Stimulated activated CD8-positive, alpha-beta memory T cell treated with anti-CD3 and anti-CD28 coated beads, Interleukin-7, amount 100 ng/mL, for 24 hours (primary cell): ENCODE measurements at places on chromosomes 2 and 18.

GRCh38 chr18:3391704-3392466 is 58.1 kb upstream of the TGIF1 start:
- no peak for DNase-seq

GRCh38 chr2:201707753-201708152 is 9.3 kb upstream of the MPP4 start:
- no peak for DNase-seq

GRCh38 chr18:59940068-59940467 is 40.3 kb downstream of the PMAIP1 start:
- no peak for DNase-seq

DNA sequence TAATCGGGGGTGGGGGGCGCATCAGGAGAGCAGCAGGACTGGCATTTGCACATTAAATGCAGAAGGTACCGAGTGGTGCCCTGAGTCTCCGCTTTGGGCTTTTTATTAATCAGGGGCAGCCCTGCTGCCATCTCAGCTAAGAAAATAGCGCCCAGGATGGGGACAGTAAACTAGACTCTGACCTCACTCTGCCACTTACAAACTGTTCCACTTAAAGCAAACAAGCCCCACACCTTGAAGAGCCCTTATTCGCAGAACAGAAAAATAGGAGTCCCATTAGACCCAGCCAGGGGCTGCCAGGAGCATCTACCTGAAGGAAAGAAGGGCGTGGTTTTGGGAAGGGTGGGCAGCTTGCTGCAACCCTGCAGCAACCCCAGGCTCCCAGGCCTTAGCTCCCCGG is 165.3 kb downstream of the TNS1 start:
- DNase-seq, result no peak

- DNase-seq, result no peak
Observed at GRCh38 chr2:233791883-233792329, 13.8 kb downstream of the MROH2A start.

GRCh38 chr18:9787712-9788111 is 79.6 kb downstream of the RAB31 start:
- DNase-seq, result no peak

DNA sequence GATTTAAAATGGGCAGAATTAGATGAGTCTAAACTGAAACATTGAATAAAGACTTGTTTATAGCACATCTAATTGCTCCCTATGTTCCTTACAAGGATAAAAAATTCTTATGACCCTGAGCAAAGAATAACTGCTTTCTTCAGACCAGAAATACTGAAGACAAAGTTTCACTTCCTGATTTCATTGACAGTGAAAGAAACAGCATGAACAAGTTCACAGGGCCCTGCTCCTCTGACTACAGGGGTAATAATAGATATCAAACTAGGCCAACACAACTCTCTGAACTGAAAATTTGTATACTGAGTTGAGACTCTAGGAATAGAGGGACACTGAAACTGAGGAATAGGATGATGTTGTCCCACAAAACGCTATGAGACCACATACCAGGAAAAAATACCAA is 1383.3 kb upstream of the CDH2 start:
- DNase-seq, result no peak

GRCh38 chr2:196962325-196962724 is 35.8 kb upstream of the PGAP1 start:
- no peak for DNase-seq

GRCh38 chr2:200092235-200092634 is 136.9 kb downstream of the MAIP1 start:
- DNase-seq, result no peak

DNA sequence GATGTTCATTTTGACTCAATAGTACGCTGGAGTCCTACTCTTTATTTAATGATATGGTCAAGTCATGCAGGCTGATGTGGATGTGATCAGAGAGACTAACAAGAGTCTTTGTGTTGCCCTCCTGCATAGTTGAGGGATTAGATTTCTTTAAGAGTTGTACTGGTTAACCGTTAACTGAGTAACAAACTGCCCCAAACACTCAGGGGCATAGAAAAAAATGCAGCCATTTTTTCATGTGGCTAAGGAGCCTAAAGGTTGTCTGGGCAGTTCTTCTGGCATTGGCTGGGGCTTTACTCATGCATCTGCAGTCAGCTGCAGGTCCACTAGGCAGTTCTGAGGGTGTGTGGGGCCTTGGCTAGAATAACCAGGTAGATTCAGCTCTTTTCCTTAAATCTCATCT is 32.5 kb downstream of the DOCK10 start:
- DNase-seq, result no peak

DNA sequence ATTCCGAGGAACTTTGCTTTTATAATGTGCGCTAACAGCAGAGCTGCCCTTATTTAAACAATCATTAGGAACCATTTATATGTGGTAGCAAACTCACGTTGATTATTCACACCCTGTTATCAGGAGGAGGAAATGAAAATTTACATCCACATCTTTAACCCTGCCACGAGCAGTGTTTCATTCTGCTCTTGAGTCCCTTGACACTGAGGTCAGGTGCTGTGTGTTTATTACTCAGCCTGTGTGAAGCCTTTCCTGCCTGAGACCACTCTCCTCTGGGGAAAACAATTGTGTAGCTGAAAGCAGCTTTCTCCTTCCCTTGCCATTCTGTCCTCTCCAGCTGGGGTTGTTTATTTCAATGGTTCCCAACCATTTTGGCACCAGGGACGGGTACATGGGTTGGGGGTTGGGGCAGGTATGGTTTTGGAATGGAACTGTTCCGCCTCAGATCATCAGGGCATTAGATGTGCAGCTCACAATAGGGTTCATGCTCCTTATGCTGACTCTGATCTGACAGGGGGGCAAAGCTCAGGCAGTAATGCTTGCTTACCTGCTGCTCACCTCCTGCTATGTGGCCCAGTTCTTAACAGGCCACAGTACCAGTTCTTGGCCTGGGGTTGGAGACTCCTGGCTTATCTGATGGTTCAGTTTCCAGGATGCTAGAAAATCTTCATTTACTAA is 651.1 kb downstream of the TDRD15 start:
- DNase-seq, result no peak

DNA sequence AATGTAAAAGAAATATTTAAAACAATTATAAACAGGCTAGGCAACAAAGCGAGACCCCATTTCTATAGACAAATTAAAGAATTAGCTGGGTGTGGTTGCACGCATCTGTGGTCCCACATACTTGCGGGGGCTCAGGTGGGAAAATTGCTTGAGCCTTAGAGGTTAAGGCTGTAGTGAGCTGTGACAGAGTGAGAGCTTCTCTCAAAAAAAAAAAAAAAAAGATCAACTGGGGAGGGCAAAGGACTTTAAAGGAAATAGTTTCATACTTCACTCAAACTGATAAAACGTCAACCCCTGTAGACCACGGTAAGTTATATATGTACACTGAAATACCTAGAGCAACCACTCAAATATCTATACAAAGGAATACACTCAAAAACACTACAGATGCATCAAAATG is 37.5 kb downstream of the MGAT4A start:
- no peak for DNase-seq

DNA sequence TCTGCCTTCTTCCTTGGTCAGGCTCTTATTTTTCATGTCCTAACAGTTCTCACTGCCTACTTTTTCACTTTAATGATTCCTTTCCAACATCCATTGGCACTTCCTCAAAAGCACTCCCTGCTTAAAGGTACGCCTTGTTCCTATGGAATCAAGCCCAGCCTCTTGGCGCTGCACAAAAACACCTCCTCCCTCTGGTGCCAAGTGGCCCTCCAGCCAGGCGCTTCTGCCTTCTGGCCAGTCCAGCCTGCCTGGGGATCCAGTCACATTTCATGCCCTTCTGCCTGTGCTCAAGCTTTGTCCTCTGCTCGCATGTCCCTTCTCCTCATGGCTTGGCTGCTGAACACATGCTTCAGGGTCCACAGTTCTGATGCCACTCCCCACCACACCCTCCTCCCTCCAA is 6.3 kb downstream of the TPRKB start:
- DNase-seq, result no peak

DNA sequence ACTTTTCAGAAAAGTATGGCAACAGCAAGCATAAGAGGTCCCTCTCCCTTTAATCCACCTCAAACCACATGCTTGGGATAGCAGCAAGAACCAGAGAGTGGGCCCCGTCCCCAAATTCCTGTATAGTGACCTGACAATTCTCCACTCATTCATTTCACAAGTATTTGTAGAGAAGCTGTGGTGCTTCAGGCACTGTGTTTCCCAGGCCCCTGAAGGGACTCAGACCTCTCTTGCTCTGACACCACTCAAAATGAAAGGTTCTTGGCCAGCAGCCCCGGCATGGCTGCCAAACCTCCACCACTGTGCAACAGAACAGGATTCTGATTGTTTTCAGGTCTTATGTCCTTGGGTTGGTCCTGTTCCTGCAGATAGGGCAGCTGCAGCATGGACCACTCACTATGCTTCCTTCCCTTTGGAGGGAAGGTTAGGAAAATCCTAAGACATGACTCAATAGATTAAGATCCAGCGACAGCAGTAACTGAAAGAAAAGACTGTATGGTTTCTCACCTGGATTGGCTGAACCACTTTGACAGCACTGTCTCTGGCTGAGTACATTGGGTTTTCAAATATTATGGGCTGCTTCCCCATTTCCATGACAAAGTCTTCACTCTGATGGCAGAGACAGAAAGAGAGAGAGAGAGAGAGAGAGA is 67.6 kb downstream of the DHRS9 start:
- no peak for DNase-seq

DNA sequence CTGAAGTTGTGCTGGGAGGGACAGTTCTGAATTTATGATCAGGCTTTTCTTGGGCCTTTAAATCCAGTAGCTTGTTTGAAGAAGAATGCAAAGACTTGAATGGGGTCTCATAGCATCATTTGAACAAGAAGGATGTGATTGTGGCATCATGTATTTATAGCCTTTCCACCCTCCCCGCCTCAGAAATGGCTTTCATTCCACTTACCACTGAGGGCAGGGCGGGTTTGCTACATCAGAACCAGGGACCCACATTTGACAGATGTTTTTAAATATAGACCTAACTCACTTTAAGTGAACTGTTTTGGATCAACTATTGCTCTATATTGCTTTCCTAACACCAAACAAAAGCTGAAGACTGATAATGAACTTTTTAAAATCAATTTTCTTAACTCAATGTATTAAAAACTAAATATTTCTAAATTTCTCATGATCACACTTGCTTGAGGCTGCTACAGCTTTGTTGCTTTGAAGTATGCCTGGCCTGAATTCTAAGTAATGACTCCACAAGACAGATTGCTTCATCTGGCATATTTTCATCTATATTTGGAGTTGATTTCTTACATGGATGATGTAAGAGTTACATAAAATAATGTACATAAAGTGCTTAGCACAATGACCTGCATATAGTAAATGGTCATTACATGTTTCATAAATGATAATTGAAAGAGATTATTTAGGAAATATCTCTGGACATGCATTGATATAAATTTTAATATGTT is 1552.9 kb upstream of the SLC39A10 start:
- no peak for DNase-seq

DNA sequence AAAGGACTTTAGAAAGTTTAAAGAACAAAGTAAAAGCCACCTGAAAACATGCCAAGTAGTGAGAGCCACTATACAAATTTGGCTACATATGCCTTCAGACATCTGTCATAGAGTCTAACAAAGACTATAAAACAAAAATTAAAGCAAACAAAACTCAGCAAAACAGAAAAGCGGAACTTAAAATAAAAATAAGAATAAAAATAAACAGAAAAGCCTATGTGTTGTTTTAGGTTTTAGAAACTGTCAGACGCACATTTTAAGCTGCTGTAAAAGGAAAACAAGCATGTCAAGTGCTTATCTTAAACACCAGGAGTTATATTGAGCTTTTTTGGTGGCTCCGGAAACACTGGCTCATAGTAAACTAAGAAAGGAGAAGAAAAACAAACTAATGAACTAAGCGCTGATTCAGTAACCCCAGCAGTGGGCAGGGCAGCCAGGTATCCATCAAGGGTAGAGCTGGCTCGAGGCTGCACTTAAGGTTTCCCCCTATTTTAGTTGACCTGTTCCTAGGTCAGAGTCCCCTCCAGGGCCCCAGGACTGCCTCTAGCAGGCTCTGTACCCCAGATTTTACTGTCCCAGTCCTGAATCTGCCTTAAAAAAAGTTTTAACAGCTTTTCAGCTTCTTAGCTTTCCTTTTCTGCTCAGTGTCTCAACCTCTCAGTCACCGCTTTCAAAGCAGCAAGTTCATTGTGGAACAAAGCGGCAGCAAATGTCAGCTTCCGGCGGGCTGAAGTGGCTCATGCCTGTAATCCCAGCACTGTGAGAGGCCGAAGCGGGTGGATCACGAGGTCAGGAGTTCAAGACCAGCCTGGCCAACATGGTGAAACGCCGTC is 15.4 kb upstream of the RMC1 start:
- no peak for DNase-seq

- no peak for DNase-seq
Observed at GRCh38 chr18:45526114-45526841, 89.0 kb upstream of the SLC14A2 start.

DNA sequence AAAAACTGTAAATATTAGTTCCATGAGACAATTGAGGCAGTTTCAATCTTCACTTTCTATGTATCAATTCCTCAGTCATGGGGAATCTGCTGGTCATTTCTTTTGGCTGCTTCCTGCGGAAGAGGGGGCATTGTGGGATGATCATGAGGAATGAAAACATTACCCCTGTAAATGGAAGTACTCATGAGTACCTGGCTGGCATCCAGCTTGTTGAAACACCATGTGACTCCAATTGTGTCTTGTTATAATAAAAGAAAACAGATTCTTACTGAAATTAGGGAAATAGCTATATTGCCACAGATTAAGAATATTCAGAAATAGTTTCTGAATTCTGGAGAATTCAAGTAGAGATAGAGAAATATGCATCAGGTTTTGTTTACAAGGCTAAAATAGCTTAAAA is 41.6 kb upstream of the GPR39 start:
- no peak for DNase-seq

DNA sequence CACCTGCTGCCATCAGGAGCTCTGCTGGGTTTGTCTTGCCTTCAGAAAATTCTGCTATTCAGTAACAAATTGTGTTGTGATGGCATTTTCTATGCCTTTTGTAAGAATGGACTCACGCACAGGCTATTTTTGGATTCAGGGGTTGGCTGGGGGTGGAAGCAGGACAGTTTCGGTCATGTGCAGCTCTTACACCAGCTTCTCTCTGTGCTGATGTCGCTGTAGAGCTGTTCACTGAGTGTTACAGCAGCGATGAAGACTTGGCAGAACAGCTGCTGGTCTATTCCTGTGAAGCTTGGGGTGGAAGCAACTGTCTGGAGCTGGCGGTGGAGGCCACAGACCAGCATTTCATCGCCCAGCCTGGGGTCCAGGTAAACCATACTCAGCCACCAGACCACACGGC is 49.2 kb downstream of the TRPM8 start:
- DNase-seq, result no peak
